Stimulated activated CD4-positive, alpha-beta T cell treated with anti-CD3 and anti-CD28 coated beads, Interleukin-1b, Interleukin-23, amount 100 ng/mL, for 1 hour (primary cell): ENCODE measurements at places on chromosomes 16 and 17.

GRCh38 chr16:50568187-50568815 is 20.1 kb downstream of the NKD1 start:
- no peak for DNase-seq

- no peak for DNase-seq
These were observed 81.7 kb downstream of the ZDHHC7 start for GRCh38 chr16:84929421-84930297.

GRCh38 chr16:14071576-14072271 is 605 bp downstream of the MRTFB start:
- no peak for DNase-seq

- no peak for DNase-seq
These were observed 26.3 kb downstream of the SMURF2 start for GRCh38 chr17:64635647-64636305.

DNA sequence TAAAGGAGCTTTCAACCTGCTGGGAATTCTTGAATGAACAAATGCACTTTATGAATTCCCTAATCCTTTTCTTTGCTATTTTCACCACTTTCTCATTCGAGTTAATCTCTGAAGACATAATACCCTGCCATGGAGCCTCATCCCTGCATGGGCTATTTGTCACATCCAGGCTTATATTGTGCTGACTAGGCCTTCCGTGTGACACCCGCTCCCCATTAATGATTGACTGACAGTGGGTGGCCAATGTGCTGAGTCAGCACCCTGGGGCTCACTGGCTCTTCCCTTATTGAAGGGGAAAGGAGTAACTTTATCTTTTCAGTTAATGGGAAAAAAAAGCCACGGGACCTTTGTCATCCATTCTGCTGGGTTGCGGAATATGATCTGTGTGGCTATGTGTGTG is 1024.8 kb upstream of the EEF2KMT start:
- DNase-seq: no peak

DNA sequence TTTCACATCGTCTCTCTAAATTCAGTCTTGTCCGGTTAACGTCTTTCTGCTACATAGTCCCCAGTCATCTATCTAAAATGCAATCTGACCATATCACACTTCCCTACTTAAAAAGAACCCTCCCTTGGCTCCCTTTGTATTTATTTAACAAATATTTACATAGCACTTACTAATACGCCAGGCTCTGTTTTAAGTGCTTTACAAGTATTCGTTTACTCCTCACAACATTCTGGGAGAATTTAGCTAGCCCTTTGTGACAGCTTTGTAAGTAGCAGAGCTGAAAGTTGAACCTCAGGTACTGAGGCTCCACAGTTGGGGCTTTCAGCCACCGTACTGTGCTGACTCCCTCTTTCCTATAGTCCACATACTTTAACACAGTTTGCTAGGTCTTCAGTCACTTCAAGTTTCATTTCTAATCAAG is 9.2 kb downstream of the PAFAH1B1 start:
- DNase-seq: no peak

- no peak for DNase-seq
These were observed 98.5 kb downstream of the METRNL start for GRCh38 chr17:83177611-83178532.

GRCh38 chr17:42421507-42422338 is 1.3 kb downstream of the CAVIN1 start:
- DNase-seq: no peak

- no peak for DNase-seq
These were observed 151.5 kb downstream of the KCNJ2 start for GRCh38 chr17:70320673-70321345.

- no peak for DNase-seq
These were observed 100.4 kb upstream of the GSE1 start for GRCh38 chr16:85512808-85513115.

GRCh38 chr16:53826658-53827057 is 122.7 kb downstream of the FTO start:
- DNase-seq: no peak

DNA sequence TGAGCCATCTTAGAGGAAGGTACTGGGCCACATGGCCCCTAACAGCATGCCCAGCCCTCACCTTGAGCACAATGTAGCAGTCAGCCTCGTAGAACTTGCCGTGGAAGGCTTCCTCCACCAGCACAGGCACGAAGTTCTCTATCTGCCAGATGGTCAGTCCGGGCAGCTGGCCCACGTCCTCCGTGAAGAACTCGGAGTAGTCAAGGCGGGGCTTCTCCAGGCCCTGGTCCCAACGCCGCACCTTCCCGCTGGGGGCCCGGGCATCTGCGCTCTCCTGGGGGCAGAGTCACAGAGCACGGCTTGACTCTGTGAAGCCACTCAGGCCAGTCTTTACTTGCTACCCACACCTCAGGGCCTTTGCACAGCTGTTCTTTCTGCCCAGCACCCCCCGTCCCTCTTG is 7.3 kb downstream of the FLII start:
- DNase-seq: no peak

DNA sequence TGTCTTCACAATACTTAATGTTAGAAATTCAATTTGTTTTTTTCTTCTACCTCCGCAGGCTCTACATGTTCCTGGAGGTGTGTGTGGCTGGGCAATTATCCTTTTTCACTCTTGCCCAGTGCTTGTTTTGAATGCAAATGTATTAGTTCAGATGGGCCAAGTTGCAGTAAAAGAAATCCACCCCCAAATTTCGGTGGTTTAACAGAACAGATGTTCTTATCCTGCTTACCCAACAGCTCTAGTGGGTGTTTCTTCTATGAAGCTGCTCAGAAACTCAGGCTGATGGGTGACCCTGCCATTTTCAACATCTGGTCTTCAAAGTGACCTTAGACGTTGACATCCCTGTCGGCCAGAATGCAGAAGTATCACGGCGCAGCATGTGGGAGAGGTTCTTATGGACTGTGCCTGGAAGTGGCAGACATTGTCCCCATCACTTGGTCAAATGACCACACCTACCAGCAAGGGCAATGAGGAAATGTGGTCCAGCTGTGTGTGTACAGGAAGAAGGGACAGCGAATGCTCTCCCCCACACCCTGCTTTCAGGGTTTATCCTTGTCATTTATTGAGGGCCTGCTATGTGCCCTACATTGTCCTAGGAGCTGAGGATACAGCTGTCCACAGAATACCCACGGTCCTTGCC is 157.3 kb downstream of the CDH13 start:
- no peak for DNase-seq

GRCh38 chr16:58507195-58507962 is 7.4 kb downstream of the NDRG4 start:
- no peak for DNase-seq
